ENCODE measurements at places on chromosomes 13 and 19. TPM values are rescaled to one million over a fixed set of nuclear protein-coding genes. Genes with fewer than 3 reads are reported as not detected.

GRCh38 chr13:72985610-72986009 is 73.2 kb upstream of the KLF5 start:
- DNase-seq = no peak

GRCh38 chr13:106985481-106985880 is 417.5 kb upstream of the ARGLU1 start:
- no peak for DNase-seq

GRCh38 chr13:107266657-107267056 is 698.7 kb upstream of the ARGLU1 start:
- no peak for DNase-seq

- no peak for DNase-seq
These were observed 14.1 kb upstream of the ZFP14 start for GRCh38 chr19:36392916-36393673.

DNA sequence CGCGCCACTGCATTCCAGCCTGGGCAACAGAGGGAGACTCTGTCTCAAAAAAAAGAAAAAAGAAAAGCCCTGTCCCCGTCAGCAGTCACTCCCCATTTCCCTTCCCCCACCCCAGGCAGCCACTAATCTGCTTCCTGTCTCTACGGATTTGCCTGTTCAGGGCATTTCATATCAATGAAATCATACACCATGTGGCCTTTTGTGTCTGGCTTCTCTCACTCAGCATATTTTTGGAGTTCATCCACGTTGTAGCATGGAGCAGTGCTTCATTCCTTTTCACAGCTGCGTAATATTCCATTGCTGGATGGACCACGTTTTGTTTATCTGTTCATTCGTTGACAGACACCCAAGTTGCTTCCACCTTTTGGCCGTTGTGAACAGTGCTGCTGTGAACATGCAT is 36.1 kb upstream of the KLF2 start:
- no peak for DNase-seq

DNA sequence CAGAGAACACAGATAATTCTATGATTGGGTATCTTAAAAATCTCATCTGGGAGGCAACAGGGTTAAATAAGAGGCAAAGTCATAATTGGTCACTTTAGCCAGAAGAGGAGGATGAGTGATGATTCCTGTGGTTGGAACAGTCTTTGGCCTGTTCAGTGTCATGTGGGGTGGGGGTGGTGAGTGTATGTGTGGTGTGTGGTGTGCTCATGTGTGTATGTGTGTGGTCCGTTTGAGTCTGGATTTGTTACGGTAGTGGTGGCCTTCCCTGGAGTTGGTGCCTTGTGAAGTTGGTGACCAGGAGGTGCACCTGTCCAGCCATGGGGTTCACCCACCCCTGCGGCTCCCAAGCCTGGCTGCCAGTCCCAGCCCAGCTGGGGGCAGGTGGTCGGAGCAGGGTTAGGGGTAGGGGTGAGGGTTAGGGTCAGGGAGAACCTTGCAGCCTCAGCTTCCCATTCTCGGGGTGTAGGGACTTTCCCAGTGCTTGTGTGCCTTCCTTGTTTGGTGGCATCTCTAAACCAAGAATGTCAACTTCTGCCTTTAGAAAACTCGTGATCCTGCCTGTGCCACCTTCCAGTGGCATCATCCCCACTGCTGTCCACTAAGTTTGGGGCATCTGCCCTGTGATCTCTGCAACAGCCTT is 97.5 kb downstream of the RAB20 start:
- no peak for DNase-seq

DIRAS1 gene
- 22.5 TPM for total RNA-seq
